Cerebellar cortex (tissue), 1 donor: ENCODE measurements at places on chromosomes 6 and 20.

DNA sequence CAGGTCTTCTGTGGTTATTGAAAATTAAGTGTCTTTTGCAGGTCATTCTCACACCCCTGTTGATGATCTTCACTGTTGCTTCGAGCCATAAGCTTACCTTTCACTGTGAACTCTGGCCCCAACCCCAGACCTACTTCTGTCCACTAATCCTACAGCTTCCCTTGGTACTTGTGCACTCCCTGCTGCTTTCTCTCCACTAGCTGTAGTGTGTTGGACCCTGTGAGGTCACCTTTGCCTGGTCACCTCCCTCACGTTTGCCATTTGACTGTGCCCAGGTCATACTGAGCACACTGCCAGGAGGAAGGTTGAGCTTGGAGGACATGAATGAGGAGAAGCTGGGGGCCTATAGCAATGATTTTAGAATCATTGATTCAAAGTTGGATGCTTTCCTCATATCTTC lies 94.0 kb downstream of the PLCB1 start:
- no peak for DNase-seq

GRCh38 chr20:4406627-4407026 lies 315.1 kb upstream of the PRND start:
- DNase-seq, result no peak

GRCh38 chr20:50652702-50653294 lies 38.5 kb downstream of the RIPOR3 start:
- no peak for DNase-seq

DNA sequence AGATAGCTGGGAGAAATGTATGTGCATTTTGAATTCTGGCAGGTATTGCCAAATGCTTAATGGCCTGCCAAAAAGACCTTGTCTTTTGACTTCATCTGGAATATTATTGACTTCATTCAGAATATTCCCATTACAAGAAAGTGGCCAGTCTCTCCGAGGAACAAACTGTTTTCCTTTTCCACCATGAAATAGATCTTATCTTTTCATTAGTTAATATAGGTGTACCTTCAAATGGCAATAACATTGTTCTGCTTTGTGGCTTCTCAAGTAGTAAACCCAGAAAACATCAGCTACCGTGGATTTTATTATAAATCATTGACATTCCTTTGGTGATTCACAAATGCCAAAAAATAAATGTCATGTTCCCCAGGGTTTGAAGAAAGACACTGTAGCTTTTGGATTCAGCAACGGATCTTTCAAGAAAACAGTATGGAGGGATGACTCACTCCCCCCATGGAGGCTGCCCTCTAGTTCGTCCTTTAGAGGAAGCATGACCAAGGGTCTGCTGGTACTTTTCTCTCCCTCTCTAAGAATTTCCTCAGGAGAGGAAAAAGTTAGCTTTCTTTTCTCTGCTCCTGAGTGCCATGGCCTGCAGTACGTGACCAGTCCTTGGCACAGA lies 1.1 kb upstream of the RNF182 start:
- no peak for DNase-seq

DNA sequence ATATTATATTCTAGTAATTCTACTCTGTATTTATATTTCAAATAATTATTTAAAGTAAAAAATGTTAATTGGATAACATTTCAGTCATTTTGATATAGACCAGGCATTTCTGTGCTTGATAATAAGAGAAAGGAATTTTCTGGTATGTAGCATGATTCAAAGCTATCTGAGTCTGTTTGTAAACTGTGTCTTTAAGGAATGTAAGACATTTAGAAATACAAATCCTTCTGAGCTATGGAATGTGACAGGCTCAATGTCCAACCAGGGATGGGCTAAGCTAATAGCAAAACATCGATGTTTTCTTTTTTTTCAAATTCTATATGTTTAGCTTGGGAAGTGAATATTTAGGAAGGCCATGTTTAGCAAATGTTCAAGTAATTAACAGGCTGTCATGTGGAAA lies 41.5 kb upstream of the FAM83B start:
- DNase-seq, result no peak
